ENCODE measurements at places on chromosomes 7 and 10. TPM values are rescaled to one million over a fixed set of nuclear protein-coding genes. Genes with fewer than 3 reads are reported as not detected.
A peak's percentile ranks its signal among the peaks of the same experiment; 100 is the strongest.

DNA sequence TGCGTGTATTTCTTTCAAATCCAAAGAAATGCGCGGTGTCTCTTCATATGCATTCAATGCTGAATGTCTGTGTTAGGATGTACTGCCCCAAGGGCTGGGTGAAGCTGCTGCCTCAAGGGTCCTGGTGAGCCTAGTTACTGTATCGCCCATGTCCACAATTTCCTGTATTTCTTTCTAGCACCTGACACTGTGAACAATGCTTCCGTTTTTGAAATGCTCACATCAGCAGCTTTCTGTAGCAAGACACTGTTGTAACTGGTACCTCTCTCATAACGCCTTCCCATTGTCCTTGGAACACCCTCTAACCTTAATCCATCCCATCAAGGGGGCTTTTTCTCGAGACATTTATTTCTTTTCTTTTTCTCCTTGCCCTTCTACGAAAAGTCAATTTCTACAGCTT is 25.1 kb downstream of the NRP1 start:
- H3K36me3 ChIP-seq = no peaks in the 10 kb centered on the region
- no peak overlapping the region for H3K27ac ChIP-seq
- DNase-seq = no peak
- no peaks in the 10 kb centered on the region for H3K27me3 ChIP-seq
- no peak overlapping the region for H3K4me3 ChIP-seq

Gene CHST3
- 0.07 TPM for total RNA-seq

DNA sequence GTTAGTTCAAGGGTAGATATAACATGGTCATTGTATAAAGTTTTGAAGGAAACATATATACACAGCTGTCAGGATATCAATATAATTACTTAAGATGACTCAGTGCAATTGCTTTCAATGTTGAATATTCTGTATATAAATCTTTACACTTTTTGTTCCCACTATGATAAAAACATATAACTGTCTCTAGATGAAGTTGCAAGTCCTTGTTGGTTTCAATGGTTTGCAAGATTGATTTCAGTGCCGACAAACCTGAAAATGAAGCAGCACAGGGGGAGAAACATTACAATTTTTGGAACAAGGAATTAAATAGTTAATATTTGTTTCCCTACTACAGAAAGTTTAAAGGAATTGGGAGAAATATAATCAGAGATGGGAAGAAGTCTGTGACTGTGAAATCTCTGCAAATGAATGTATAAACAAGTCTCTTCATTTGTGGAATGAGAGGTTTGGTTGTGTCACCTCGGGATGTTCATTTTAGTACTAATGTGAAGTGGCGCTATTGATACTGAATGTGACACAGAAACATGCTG is 54.1 kb downstream of the OR13A1 start:
- no peak for DNase-seq
- H3K27me3 ChIP-seq = no peaks in the 10 kb centered on the region
- H3K27ac ChIP-seq = peak overlapping the region; percentile 43
- H3K4me3 ChIP-seq = no peak overlapping the region

Gene CASTOR2
- 6.8 TPM for total RNA-seq

- no peaks in the 10 kb centered on the region for H3K4me1 ChIP-seq
- H3K4me3 ChIP-seq = no peak overlapping the region
- H3K36me3 ChIP-seq = no peaks in the 10 kb centered on the region
- no peaks in the 10 kb centered on the region for H3K27me3 ChIP-seq
Observed at GRCh38 chr10:58502956-58503355, 9.7 kb upstream of the BICC1 start.

DNA sequence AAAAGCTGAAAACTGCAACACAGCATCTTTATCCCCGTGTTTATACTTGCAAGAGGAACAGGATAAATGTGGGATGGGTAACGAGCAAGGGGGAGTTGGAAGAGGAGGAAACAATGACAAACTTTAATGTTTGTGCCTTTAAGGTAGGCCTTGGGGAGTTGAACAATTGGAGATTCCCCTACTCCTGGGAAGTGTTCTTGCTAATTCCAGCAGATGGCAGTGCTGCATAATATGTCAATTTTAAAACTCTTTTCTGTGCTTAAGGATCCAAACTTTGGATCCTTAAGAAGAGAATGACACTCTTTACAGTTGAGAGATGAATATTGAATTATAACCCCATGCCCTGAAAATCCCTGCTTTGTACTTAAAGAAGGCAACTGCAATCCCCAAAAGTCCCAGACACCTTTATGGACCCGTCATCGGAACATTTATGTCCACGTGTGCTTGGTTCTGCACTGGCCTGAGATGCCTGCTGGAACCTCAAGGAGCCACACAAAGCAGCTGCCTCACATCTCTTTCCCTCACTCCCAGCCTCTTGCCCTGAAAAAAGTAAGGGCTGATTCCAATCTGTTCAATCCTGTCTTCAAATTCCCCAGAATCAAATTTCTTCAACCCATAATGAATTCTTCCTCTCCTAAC is 12.0 kb downstream of the IFIT5 start:
- H3K27me3 ChIP-seq = no peaks in the 10 kb centered on the region
- no peaks in the 10 kb centered on the region for H3K4me1 ChIP-seq
- no peak overlapping the region for H3K4me3 ChIP-seq
- no peak overlapping the region for H3K27ac ChIP-seq

Gene GIMAP8
- 11.8 TPM for total RNA-seq

DNA sequence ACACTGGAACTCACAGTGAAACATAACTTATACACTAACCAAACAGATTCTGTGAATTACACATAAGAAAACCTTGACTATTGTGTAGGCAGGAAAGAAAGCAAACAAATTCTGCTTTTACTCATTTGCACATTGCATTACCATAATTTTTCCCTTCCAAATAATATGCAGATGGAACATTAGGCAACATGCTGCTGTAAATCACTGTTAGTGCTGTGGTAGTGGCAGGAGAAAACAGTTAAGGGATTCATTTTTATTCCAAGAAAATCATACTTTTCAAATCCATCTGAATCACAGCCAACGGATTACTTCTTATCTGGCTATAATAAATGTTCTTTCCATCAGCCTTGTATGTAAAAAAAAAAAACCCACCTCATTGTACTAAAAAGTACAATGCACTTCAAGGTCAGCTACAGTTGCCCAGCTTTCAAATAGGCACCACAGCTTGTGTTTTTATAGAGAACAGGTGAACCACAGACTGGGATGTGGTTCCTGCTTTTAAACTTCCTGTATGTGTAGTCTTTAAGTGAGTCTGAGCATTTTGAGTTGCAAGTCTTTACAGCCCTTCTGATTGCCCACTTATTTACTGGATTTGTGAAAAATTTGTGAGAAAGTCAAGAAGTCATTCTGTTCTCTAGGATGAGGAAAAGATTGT is 590.0 kb upstream of the SEMA3D start:
- no peak overlapping the region for H3K27ac ChIP-seq
- H3K27me3 ChIP-seq = no peaks in the 10 kb centered on the region
- DNase-seq = no peak

Gene TDRD1
- 0.16 TPM for total RNA-seq

Gene DOCK4
- total RNA-seq = 1.2 TPM

GRCh38 chr10:6802759-6803426 is 222.8 kb upstream of the PRKCQ start:
- H3K27me3 ChIP-seq = no peaks in the 10 kb centered on the region
- H3K27ac ChIP-seq = no peak overlapping the region
- H3K4me3 ChIP-seq = no peak overlapping the region
- H3K36me3 ChIP-seq = no peaks in the 10 kb centered on the region
- DNase-seq = no peak

DNA sequence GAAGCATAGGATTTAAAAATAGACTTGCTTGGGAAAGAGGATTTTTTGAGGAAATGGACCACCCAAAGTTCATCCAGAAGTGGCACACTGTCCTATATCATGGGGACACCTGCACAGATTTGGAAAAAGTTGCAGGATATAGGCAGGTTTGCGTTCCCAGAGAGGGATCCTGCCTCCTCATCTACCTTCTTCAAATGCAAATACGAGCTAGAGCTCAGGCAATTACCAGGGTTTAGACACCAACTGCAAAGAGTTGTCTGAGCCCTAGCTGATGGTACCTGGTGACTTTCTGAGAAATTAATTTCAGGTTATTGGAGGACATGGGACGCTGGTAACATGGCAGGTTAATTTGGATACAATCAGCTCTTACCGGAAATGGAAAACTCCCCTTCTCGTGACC is 423.7 kb upstream of the MTPN start:
- no peaks in the 10 kb centered on the region for H3K36me3 ChIP-seq
- H3K27ac ChIP-seq = no peak overlapping the region
- H3K4me1 ChIP-seq = no peaks in the 10 kb centered on the region
- DNase-seq = no peak

DNA sequence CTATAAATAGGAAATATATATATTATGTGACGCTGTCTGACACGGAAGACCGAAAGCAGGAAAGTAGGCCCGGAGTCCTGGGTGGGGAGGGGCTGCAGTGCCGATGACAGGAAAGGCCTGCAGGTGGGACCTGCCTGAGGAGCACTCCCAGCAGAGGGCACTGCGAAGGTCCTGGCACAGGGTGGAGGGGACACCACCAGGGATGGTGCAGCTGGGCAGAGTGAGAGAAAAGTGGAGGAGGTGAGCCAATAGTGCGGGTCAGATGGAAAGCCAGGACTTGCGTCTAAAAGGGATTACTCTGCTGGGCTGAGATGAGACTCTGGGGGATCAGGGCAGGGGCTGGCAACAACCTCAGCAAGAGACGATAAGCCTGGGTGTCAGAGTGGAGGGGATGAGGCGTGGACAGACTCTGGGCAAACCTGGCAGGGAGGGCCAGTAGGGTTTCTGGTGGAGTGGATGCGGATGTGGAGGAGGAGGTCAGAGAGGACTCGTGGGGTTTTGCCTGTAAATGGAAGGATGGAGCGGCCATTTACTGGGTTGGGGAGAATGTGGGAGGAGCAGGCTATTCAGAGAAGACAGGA is 118.2 kb upstream of the ZNF746 start:
- peaks cover 72% of the 10 kb centered on the region for H3K36me3 ChIP-seq
- no peak overlapping the region for H3K27ac ChIP-seq
- H3K4me1 ChIP-seq = no peaks in the 10 kb centered on the region
- no peaks in the 10 kb centered on the region for H3K27me3 ChIP-seq

Gene PTPN20
- 0.61 TPM for total RNA-seq

DNA sequence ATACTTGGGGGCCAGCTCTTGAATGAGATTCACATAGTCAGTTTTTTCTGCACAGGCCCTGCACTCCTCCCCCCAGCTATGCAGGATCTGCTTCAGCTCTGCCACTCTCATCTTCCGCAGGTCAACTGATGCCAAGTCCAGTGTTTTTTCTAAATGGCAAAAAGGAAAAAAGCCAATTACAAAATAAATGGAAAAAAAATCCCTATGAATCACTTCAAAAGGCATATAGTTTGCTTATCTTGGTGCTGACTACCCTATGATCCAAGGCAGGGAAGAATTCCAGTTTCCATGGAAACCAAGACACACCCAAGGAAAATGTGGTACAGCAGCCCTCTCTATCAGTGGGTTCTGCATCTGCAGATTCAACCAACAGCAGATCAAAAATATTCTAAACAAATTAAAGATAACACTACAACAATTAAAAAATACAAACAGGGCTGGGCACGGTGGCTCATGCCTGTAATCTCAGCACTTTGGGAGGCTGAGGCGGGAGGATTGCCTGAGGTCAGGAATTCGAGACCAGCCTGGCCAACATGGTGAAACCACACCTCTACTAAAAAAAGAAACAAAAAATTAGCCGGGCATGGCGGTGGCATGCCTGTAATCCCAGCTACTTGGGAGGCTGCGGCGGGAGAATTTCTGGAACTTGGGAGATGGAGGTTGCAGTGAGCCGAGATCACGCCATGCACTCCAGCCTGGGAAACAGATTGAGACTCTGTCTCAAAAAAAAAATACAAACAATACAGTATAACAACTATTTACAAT is 17.6 kb downstream of the CDNF start:
- no peak overlapping the region for H3K4me3 ChIP-seq
- no peaks in the 10 kb centered on the region for H3K4me1 ChIP-seq
- no peak for DNase-seq
- no peak overlapping the region for H3K27ac ChIP-seq
- no peaks in the 10 kb centered on the region for H3K36me3 ChIP-seq

- H3K36me3 ChIP-seq = peaks cover 10% of the 10 kb centered on the region
- peaks cover 40% of the 10 kb centered on the region for H3K4me1 ChIP-seq
- H3K27me3 ChIP-seq = no peaks in the 10 kb centered on the region
- H3K4me3 ChIP-seq = peak overlapping the region; percentile 86
Observed at GRCh38 chr7:107891636-107892366, 818 bp downstream of the DLD start.

GRCh38 chr7:99379043-99379577 is 4.6 kb downstream of the ARPC1B start:
- peak; percentile 67 for DNase-seq
- peaks cover 4% of the 10 kb centered on the region for H3K36me3 ChIP-seq
- H3K27ac ChIP-seq = peak overlapping the region; percentile 91
- H3K4me3 ChIP-seq = peak overlapping the region; percentile 58
- peaks cover 79% of the 10 kb centered on the region for H3K4me1 ChIP-seq
- no peaks in the 10 kb centered on the region for H3K27me3 ChIP-seq

- no peak overlapping the region for H3K27ac ChIP-seq
- H3K4me1 ChIP-seq = peaks cover 57% of the 10 kb centered on the region
- H3K27me3 ChIP-seq = no peaks in the 10 kb centered on the region
- no peak for DNase-seq
- no peaks in the 10 kb centered on the region for H3K36me3 ChIP-seq
Observed at GRCh38 chr10:131912620-131913019, 11.8 kb downstream of the PPP2R2D start.

DNA sequence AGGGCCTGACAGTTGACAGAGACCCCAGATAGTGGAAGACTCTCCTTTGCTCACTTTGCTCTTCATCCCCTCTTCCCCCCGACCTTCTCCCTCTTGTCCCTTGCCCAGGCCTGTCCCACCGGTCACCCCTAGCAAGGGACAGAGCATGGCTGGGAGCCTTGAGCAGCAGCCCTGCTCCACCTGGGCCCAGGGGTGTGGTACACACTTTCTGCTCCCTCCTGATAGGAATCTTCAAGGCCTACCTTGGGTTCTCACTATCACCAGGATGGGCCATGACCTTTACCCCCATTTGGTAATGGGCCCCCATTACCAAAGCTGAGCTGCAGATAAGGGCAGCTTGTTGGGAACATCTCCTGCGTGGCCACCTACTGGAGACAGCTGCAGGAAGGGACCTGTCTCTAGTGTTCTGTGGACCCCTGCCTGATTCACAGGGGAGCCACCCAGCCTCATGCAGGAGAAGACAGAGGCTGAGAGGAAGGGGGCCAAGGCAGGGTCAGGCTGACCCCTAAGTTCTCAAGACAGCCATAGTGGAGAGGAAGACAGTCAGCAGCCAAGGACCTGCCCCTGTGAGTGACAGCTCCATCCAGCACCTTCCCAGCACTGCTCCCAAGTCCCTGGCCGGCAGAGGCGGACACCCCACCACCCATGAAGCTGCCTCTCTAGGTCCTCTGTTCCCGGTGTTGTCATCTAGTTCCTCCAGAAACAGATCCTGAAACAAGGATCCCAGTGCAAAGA is 913 bp upstream of the NPC1L1 start:
- no peak overlapping the region for H3K27ac ChIP-seq
- H3K4me1 ChIP-seq = no peaks in the 10 kb centered on the region

DNA sequence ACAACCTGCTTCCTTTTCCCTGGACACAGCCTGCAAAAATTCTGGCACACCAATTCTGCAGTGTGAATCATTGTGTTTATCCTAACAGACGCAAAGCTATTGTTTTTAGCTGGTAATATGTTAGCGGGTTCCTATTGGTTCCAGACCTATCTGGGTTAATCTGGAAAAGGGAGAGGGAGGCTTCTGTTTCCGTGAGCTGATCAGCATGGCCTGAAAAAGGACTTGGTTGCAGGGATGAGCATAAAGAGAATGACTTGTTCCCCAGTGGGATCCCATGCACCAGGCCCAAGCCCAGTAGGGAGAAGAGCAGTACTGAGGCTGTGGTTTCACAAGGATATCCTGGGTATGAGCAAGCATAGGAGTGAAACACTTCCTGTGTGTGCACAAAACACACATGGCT is 78.4 kb downstream of the PDE1C start:
- H3K4me1 ChIP-seq = no peaks in the 10 kb centered on the region
- no peaks in the 10 kb centered on the region for H3K27me3 ChIP-seq
- no peak for DNase-seq
- no peak overlapping the region for H3K4me3 ChIP-seq

Gene IGF2BP3
- total RNA-seq = 0.13 TPM

All from CD8-positive, alpha-beta memory T cell (primary cell).